ENCODE measurements at places on chromosomes 11 and 22. TPM values are rescaled to one million over a fixed set of nuclear protein-coding genes. Genes with fewer than 3 reads are reported as not detected.

GRCh38 chr11:130629039-130629438, 180.6 kb downstream of the ADAMTS15 start:
- no peak for DNase-seq

DNA sequence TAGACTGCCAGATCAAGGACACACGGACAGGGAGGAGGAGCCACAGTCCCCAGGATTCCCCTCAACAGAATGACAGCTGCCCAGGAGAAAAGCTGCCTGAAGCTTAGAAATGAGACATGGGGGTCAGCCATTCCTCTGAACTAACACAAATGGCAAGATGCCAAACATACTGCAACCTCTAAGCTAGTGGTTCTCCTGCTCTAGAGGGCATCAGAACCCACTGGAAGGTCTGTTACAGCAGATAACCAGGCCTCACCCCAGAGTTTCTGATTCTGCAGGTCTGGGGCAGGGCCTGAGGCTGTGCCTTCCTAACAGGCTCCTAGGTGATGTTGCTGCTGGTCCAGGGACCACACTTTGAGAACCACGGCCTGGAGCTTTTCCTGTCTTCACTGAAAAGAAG, 28.6 kb upstream of the BID start:
- no peak for DNase-seq

DNA sequence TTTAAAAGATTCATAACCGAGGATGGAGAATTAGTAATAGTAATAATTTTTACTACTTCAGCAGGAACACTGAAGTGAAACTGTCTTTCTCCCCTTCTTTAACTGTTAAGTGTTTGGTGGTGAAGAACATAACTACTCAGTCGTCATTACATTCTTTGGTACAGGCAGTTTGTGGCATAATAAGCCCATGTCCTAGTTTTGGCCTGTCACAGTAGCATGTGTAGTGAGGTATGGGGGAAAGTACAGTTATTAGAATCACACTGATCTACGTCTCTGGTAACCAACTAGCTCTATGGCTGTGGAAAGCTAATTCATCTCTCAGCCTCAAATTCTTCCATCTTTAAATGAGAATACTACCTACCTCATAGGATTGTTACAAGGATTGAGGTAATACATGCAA, 71.8 kb downstream of the RBFOX2 start:
- DNase-seq = no peak

DNA sequence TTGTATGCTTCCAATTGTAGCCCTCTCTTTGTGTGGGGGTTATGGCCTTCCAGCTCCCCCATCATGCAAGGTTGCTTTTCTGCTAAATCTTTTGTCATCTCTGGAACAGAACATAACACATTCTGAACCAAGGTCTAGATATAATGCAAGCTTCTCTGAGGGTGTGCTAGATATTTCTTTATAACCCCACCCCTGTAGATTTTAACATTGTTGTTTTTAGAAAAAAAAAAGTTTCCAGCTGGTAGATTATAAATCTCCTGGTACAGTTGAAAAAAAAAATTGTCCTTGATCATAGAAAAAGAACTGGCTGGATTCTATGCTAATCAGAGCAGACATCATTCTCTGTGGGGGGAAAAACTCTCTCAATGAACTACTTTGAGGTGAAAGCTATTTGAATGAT, 363.3 kb downstream of the METTL15 start:
- DNase-seq = no peak

- DNase-seq = no peak
Measured at GRCh38 chr22:44775862-44776261, 23.5 kb downstream of the ARHGAP8 start.

DNA sequence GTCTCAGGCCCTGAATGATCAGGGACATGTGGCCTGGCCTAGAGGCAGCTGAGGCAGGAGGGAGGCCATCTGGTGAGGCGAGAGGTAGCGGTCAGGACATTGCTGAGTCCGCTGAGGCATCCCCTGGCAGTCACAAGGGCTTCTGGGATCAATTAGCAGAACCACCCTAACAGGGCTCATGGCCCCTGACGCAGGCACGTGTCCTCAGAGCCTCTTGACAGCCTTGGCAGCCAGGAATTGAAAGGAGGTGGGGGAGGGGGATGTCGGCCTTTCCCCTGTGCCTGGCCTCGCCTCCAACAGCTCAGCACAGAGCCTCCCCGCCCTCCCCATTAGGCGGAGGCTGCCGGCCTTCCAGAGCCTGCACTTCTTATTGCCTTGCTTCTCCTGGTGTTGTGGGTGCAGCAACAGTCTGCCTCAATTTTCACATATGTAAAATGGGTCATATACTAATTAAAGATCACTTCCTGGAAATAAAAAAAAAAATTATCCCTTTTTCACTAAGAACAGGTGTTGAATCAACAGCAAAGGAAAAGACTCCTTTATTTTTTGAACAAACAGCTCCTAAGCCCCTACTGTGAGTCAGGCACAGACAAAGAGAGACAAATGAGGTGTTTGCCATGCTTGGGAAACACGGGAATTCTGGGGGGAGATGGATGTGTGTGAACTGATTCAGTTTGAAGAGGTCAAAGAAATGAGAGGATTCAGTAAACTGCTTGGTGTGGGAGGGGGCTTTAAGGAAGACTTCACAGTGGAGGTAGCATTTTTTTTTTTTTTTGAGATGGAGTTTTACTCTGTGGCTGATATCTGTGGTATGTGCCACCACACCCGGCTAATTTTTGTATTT, 55.3 kb downstream of the NFAM1 start:
- peak; percentile 83 for DNase-seq

- DNase-seq = no peak
Measured at GRCh38 chr11:34609187-34609751, 11.6 kb upstream of the EHF start.

GRCh38 chr22:19410941-19411689, 20.4 kb downstream of the HIRA start:
- DNase-seq = no peak

DNA sequence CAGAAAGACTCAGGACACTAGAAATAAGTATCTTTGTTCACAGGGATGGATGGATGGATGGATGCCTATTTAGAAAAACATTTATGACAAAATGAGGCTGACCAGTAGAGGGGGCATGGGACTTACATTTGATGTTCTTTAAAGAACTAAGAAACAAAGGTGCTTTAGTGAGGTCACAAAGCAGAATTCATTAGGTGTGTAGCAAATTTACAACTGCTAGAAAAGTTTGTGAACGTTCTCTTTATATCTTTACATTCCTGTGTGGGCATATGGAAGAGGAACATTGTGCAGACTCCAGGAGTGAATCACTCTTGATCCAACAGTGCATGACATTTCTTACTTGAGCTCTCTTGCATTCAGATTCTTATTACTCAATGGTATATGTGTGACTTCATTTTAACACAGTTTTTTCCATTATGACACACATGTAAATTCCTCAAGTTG, 15.8 kb upstream of the SIK2 start:
- no peak for DNase-seq

DNA sequence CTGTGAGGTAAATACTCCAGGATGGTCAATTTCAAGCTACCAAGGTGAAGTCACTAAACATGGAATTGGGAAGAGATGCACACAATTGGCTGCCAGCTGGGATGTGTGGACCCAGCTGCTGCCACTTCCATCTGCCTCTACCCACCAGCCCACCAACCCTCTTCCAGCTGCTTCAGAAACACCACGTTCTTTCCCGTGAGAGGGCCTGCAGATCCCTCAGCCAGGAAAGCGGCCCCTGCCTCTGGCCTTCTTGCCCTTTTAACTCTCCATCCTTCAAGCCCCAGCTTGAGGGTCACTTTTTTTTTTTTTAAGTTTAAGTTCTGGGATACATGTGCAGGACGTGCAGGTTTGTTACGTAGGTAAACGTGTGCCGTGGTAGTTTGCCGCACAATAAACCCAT, 20.0 kb downstream of the PRG3 start:
- DNase-seq = peak; percentile 42

DNA sequence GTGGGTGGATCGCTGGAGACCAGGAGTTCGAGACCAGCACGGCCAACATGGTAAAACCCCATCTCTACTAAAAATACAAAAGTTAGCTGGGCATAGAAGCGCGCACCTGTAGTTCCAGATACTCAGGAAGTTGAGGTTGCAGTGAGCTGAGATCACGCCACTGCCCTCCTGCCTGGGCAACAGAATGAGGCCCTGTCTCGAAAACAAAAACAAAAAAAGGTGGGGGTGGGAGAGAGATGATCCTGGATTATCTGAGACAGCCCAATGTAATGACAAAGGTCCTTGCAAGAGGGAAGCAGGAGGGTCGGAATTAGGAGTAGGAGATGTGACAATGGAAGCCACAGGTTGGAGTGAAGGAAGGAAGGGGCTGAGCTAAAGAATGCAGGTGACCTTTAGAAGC, 87.6 kb upstream of the APOA1 start:
- peak; percentile 81 for DNase-seq

- DNase-seq = peak; percentile 65
Measured at GRCh38 chr11:2687782-2688191, 12.0 kb downstream of the KCNQ1OT1 start.

- peak; percentile 64 for DNase-seq
Measured at GRCh38 chr11:2742611-2743426, 43.0 kb upstream of the KCNQ1OT1 start.

- DNase-seq = no peak
Measured at GRCh38 chr11:70372076-70372475, 26.3 kb upstream of the CTTN start.

DNA sequence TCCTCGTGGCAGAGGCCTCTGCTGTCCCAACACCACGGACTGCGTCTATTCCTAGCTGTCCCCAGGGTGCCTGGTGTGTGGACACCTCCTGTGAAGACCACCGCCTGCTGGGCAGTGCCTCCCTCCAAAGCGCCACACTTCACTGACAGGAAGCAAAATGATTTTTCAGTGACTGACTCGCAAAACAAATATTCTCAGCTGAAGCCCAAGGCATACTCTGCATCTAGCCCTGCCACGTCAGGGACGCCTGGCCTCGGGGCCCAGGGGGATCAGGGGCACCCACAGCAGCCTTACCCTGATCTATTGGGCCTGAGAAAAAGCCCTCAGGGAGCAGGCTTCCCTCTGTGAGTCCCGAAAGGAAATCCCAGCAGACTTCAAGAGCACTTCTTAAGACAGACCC, 2.2 kb downstream of the BRD1 start:
- no peak for DNase-seq

DNA sequence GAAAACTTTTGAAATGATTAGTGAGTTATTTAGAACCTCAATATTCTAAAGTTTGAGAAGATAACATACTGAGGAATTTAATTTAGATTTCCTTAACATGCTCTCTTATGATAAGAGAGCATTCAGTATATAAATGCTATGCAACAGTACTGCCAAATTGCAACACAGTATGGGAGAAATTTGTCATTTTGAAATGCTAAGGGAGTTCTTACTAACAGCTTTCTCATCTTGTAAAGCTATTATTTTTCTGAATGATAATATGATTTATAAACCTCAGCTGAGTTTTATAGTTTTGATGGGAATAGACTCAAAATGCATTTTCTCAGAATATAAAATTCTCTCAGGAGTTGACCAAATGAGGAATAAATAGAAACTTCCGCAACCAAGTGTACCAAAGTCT, 108.4 kb downstream of the SPON1 start:
- DNase-seq = no peak

The OVCH2 gene
- total RNA-seq = not detected

The ESAM gene
- total RNA-seq = 38.7 TPM

The KRTAP5-1 gene
- not detected for total RNA-seq

The GRK3 gene
- total RNA-seq = 50.5 TPM

The CABP7 gene
- total RNA-seq = not detected

The CSNK2A3 gene
- total RNA-seq = 3.9 TPM

The AQP11 gene
- total RNA-seq = 0.51 TPM

The SCGB1C1 gene
- not detected for total RNA-seq

The KDM4E gene
- not detected for total RNA-seq

The PRRG4 gene
- total RNA-seq = 3.2 TPM

All from spleen (tissue), 13 donors.